K562 (cell line): ENCODE measurements at places on chromosomes 4 and X. TPM values are rescaled to one million over a fixed set of nuclear protein-coding genes. Genes with fewer than 3 reads are reported as not detected.

The TMPRSS11B gene
- not detected in 2 replicates for total RNA-seq

The TMPRSS11D gene
- total RNA-seq, result not detected in 2 replicates

The ALB gene
- total RNA-seq, result 18.5 and 24.2 TPM in 2 replicates

The CYP2U1 gene
- total RNA-seq, result 0.07 and 0.25 TPM in 2 replicates

The BCAP31 gene
- 261 and 262 TPM in 2 replicates for total RNA-seq

The GPR78 gene
- total RNA-seq, result 0.09 and 0.16 TPM in 2 replicates

The PNMA3 gene
- total RNA-seq, result 1.2 and 1.3 TPM in 2 replicates

The NPFFR2 gene
- 0.27 and 0.38 TPM in 2 replicates for total RNA-seq

The FANCB gene
- total RNA-seq, result 14.4 and 15.1 TPM in 2 replicates

The ETNPPL gene
- not detected in 2 replicates for total RNA-seq

The TBC1D8B gene
- total RNA-seq, result 0.07 and 0.16 TPM in 2 replicates

The RAP1GDS1 gene
- 34.4 and 35.2 TPM in 2 replicates for total RNA-seq

The MAPK10 gene
- total RNA-seq, result 0.53 and 0.87 TPM in 2 replicates

The GYPA gene
- 93.9 and 116 TPM in 2 replicates for total RNA-seq

The GYPE gene
- 33.9 and 36.0 TPM in 2 replicates for total RNA-seq

The CENPE gene
- 36.7 and 38.8 TPM in 2 replicates for total RNA-seq

The CD38 gene
- 0.04 TPM in 1 of 2 replicates, not detected in the other for total RNA-seq

The GRIA3 gene
- total RNA-seq, result not detected in 2 replicates

The RRH gene
- not detected in 2 replicates for total RNA-seq

The ASB5 gene
- not detected in 2 replicates for total RNA-seq

The F9 gene
- total RNA-seq, result 0.09 and 0.11 TPM in 2 replicates

The WWC2 gene
- total RNA-seq, result 36.8 and 39.4 TPM in 2 replicates

The PCDH19 gene
- total RNA-seq, result not detected in 2 replicates

The HHIP gene
- 0.09 TPM in 1 of 2 replicates, not detected in the other for total RNA-seq

The DDX53 gene
- 1.5 TPM in 2 replicates for total RNA-seq

The SPATA18 gene
- 0.09 TPM in 1 of 2 replicates, not detected in the other for total RNA-seq

The C4orf51 gene
- total RNA-seq, result not detected in 2 replicates

The CT45A2 gene
- 7.6 and 8.1 TPM in 2 replicates for total RNA-seq

The PTCHD1 gene
- not detected in 2 replicates for total RNA-seq

The HTR2C gene
- total RNA-seq, result 0.04 and 0.11 TPM in 2 replicates

The FGF5 gene
- total RNA-seq, result 2.0 and 2.7 TPM in 2 replicates

The ADH7 gene
- total RNA-seq, result not detected in 2 replicates

The SERTM2 gene
- total RNA-seq, result not detected in 2 replicates

The KCNE5 gene
- total RNA-seq, result 0.36 and 0.38 TPM in 2 replicates

The SLIT2 gene
- total RNA-seq, result 6.0 and 6.3 TPM in 2 replicates

The SHROOM4 gene
- total RNA-seq, result not detected in 2 replicates

The TREX2 gene
- total RNA-seq, result 0.51 and 0.82 TPM in 2 replicates

The MCF2 gene
- total RNA-seq, result not detected in 2 replicates

The NKX3-2 gene
- total RNA-seq, result 0.69 and 0.85 TPM in 2 replicates

The TASL gene
- total RNA-seq, result 0.09 TPM in 1 of 2 replicates, not detected in the other

The GPR119 gene
- not detected in 2 replicates for total RNA-seq

The HS3ST1 gene
- total RNA-seq, result 0.02 TPM in 1 of 2 replicates, not detected in the other

The HEPH gene
- total RNA-seq, result 51.8 and 55.8 TPM in 2 replicates

The FDCSP gene
- not detected in 2 replicates for total RNA-seq

The PITX2 gene
- not detected in 2 replicates for total RNA-seq

The VCX3B gene
- 2.6 and 4.4 TPM in 2 replicates for total RNA-seq

The TCEAL6 gene
- total RNA-seq, result not detected in 2 replicates

The ATP6AP2 gene
- 38.7 and 50.1 TPM in 2 replicates for total RNA-seq

The RTL5 gene
- total RNA-seq, result not detected in 2 replicates

The MID1 gene
- 0.51 and 0.60 TPM in 2 replicates for total RNA-seq

The IL1RAPL1 gene
- total RNA-seq, result 0.04 TPM in 1 of 2 replicates, not detected in the other

The NCAPG gene
- 72.9 and 73.4 TPM in 2 replicates for total RNA-seq

The STAG2 gene
- 86.3 and 90.1 TPM in 2 replicates for total RNA-seq

The CT45A10 gene
- 107 and 108 TPM in 2 replicates for total RNA-seq

The FAM47B gene
- total RNA-seq, result not detected in 2 replicates

The PCDH10 gene
- 0.40 and 0.55 TPM in 2 replicates for total RNA-seq

The WDR17 gene
- total RNA-seq, result 0.04 TPM in 1 of 2 replicates, not detected in the other

The EGFL6 gene
- not detected in 2 replicates for total RNA-seq
